WTC11 (cell line): ENCODE measurements at places on chromosomes 6 and 20.

DNA sequence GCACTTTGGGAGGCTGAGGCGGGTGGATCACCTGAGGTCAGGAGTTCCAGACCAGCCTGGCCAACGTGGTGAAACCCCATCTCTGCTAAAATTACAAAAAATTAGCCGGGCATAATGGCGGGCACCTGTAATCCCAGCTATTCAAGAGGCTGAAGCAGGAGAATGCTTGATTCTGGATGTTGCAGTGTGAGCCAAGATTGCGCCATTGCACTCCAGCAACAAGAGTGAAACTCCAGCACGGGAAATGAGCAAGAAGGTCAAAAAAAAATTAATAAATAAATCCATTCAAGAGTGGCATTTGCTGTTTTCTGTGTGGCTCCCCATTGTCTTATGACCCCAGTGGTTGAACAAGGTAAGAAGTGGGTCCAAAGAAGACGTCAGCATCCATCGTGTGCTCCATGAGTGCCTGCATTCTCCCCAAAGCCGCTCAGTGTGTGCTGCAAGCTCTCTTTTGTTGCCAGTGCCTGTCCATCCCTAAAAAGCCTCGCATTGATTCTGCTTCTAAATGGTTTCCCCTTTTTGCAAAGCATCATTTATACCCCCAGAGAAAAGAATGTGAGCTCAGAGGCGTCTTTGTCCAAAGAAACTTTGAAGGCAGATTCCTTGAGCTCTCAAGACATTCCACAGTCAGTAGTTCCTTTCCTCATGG, 38.8 kb upstream of the MAP3K4 start:
- no peak for DNase-seq

DNA sequence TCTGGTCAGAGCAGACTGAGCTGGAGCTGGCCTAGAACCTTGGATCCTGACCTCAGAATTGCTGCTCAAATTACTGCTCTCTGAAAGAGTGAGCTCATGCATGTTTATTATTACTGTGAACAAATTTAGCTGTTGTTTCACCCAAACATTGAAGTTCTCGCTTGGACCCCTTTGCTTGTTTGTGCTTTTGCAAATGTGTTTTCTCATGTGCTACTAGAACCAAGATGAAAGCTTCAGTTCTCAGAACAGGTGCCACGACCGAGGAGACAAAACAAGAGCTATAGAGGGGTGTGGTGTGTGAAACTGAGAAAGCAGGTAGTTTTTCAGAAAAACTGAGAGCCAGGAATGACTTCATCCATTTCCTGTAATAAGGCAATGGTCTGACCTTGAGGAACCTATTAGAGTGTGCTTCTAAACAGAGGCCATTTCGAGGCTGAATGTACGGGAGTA, 50.0 kb upstream of the ESR1 start:
- DNase-seq = no peak

- DNase-seq = no peak
Measured at GRCh38 chr6:5300206-5300764, 39.0 kb downstream of the FARS2 start.

GRCh38 chr20:49672096-49672664, 41.5 kb downstream of the B4GALT5 start:
- no peak for DNase-seq

DNA sequence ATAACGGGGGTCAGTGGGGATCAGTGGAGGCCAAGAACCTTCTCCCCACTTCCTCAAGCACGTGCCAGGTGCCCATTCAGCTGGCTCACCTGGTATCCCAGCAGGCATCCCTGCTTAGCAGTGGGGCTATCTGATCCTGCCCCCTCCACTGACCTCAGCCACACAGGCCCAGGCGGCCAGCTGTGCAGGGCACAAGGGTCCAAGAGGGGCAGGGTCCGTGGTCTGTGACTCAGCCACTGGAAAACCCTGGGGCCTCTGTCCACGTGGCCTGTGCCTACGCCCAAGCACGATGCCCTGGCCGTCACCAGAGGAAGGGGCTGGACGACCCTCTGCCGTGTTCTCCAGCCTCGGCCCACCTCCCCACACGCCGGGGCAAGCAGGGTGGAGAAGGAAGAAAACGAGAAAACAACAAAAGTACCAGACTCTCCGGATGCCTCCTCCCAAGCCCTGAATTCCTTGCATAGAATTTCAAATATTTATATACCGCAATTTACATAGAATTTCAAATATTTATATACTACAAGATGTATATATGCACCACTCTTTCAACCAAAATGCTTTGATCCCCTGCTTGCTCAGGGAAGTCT, 12.1 kb downstream of the PXDC1 start:
- DNase-seq = no peak

GRCh38 chr20:257419-257818, at the start of gene DEFB132:
Gene DEFB132, plus strand, starts transcription at chr20:257724. Its CDS starts 55 bp downstream, at chr20:257779.
- DNase-seq = no peak

- no peak for DNase-seq
Measured at GRCh38 chr6:33566182-33567084, 13.6 kb downstream of the BAK1 start.

GRCh38 chr6:105988812-105989577, 97.1 kb upstream of the PRDM1 start:
- DNase-seq = no peak

GRCh38 chr6:137269803-137270202, 50.6 kb upstream of the IFNGR1 start:
- DNase-seq = no peak

- no peak for DNase-seq
Measured at GRCh38 chr6:105301756-105302616, 100.9 kb downstream of the PREP start.

GRCh38 chr6:162222521-162222920, 505.0 kb downstream of the PRKN start:
- DNase-seq = no peak

- no peak for DNase-seq
Measured at GRCh38 chr6:33856655-33857054, 52.9 kb upstream of the MLN start.

DNA sequence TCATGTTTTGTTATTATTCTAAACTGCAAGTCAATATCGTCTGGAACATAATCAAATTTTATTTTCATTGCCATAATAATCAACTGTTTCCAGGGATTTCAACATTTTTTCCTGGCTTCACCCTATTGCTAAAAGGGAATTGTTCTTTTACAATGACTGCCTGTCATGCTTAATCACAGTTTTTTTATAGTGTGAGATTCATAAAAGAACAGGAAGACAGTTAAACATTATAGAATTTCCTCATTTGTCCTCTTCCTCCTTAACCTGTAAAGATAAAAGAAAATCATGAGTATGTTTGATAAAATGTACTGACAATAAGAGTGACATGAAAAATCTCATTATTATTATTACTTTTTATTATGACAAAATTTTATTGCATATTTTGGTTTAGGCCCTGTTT, 73.3 kb upstream of the CENPW start:
- no peak for DNase-seq

DNA sequence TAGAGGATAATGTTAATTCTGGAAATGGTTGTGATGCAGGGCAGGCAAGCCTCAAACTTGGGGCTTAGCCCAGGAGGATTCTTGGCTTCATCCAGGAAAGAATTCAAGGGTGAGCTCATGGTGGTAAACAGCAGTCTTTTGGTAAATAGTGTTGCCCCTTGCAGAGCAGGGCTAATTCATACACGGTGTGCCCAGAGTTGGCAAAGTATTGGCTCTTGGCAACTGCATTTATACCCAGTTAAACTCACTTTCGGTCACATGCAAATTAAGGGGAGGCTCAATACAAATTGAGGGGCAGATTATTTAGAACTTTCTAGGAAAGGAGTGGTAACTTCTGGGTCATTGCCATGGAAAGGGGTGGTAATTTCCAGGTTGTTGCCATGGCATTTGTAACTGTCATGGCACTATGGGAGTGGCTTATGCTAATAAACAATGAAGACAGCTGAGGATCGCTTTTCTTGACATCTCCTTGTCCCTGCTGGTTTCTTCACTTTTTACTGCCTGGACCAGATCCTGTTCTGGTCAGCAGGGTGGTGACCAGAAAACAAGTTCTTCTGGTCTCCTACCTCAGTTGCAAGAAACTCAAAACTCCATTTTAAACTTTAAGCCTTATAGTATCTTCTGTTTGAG, 3.9 kb upstream of the OTOR start:
- DNase-seq = no peak

DNA sequence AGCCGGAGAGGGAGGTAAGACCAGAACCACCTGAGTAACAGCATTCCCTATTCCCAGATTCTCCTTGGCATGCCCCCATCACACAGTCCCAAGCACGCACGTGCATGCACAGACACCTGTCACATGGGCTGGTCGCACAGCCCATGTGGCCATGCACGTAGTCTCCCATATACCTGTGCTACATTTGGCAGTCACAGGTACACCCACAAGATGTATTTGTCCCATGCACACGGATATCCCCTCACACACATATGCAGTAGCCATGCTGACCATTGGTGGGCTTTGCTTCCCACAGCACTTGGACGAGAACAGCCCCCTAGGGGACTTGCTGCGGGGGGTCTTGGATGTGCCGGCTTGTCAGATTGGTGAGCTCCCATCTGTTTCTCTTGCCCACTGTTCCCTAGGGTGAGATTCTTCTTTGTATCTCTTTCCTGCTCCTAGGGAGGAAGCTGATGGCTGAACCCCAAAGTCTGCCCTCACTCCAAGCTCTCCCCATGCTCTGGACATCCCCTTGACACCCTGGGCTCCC, 31.9 kb downstream of the PLCG1 start:
- no peak for DNase-seq

DNA sequence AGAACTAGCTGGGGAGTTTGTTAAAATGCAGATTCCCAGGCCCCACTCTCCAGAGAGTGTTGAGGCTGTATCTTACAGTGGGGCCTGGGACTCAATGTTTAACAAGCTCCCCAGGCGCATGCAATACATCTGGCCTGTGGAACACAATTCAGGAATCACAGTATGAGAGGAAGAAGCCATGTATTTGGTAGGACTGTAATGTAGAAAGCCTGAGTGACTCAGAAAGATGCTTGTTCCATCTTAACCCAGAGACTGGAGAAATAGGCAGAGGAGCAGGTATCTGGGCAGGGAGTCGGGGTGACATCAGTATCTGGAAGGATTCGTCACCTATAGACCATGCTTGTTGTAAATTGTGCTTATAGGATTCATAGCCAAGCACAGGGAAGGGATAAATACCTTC, 90.5 kb downstream of the UNC5CL start:
- DNase-seq = no peak

GRCh38 chr20:634148-634925, 18.7 kb downstream of the SRXN1 start:
- no peak for DNase-seq

- DNase-seq = no peak
Measured at GRCh38 chr20:1296922-1297321, 30.8 kb downstream of the SNPH start.

DNA sequence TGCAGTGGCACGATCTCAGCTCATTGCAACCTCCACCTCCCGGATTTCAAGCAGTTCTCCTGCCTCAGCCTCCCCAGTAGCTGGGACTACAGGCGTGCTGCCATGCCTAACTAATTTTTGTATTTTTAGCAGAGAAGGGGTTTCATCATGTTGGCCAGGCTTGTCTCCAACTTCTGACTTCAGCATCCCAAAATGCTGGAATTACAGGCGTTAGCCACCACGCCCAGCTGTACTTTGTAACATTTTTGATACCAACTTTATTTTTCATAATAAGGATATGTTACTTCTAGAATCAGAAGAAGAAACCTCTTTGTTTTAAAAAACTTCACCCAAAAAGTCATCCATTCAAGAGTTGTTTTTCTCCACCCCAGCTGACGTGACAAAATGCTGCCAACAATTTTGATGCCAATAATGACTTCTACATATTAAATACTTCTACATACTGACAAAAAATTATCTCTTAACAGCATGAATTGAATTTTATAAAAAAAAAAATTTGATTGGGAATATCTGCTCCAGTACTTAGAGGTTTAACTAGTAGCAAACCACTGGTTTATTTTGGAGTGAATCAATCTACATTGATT, 22.5 kb upstream of the PRIM2 start:
- DNase-seq = no peak

DNA sequence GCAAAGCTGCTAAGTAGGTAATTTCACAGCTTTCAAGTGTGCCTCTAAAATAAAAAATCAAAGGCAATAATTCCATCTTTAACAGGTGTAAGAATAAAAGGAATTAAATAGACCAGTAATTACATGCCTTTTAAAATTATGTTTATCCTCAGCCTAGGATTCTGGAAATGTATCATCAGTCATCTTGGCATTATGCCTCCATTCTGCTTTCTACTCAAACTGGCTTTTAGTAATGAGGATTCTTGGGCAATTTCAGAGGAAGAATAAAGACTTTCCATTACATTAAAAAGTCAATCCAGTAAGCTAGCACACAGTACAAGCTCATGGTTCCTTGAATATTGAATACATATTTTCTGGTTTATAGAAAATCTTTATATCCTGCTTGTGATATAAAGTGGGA, 44.7 kb downstream of the GSTA2 start:
- DNase-seq = no peak

GRCh38 chr6:13696226-13696625, 15.4 kb downstream of the RANBP9 start:
- no peak for DNase-seq

DNA sequence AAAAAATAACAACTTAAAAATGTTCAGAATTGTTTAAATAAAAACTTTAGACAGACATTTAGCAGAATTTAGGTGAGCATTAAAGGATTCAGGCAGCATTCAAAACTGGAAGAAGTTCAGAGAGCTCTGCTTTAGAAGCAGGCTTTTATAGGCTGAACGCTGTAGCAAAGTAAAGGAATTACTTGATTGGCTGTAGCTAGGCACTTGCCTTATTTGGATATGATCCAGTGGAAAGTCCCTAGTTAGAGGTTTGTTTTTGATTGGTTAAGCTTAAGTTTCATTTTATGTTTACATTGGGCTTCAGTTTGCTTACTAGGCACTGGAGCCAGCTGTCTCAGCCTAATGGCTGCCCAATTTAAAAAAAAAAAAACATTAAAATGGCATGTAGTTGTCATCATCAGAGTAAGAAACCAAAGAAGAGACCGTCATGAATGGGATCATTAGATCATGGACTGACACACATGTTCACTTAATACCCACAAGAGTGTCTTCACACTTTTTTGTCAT, 65.1 kb downstream of the CBFA2T2 start:
- no peak for DNase-seq

DNA sequence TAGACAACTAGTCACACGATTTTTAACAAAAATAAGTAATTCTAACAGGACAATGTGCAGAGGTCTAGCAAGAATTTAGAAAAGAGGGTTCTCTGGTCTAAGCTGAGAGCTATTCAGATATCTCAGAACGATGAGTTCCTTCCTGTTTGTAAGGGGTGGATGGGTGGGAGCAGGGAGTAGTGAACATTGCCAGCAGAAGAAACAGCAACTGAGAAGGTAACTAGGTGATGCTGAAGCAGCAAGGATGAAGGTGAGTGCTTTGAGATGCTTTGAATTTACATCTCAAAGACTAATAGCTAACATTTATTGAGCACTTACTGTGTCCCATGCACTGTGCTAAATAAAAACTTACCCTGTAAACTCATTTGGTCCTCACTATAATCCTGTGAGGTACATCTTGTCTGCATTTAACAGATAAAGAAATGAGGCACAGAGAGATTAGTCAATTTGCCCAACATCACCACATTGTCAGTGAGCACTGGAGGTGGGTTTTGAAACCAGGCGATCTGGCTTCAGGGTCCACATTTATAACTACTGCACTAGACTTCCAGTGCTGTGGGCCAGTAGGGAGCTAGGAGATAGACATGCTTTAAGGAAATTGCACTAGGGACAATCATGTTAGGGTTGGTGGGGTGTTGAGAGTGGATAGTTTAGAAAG, 15.7 kb downstream of the BRD2 start:
- no peak for DNase-seq

GRCh38 chr6:34332251-34333198, 59.9 kb downstream of the NUDT3 start:
- no peak for DNase-seq
